Activated B cell treated with CpG ODN at 0.5 μM for 24 hours (primary cell): ENCODE measurements at places on chromosomes 11 and 22.

DNA sequence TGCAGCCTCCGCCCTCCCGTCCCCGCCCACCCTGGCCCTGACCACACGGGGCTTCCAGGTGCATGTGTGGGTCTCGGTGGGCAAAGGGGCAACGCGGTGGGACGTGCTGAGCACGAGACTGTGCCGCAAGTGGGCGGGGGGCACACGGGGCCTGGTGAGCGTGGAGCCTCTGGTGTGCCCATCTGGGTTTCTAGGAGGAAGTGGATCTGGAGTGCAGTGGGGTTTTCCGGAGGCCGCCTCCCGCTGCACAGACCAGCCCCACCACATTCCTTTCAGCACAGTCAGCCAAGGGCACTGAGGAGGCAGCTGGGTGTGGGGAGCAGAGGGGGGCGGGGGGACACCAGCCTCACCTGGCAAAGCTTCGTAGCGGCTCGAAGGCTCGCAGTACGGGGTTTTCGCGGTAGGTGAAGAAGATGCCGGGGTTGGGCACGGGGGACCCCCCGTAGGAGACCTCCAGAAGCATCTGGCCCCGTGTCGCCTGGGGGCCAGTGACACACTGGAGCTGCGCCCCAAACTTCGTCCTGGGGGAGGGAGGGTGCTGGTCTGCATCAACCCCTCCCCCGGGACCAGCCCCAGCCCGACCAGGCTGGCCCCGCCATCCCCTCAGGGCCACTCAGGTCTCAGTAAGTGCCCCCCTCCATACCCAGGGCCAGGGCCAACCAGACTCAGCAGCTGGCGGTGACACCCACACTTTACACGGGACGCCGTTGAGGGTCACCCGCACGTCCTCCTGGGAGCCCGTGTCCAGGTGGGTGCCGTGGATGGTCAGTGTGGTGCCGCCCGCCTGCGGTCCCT, 12.4 kb upstream of the MAPK11 start:
- no peaks in the 10 kb centered on the region for H3K27me3 ChIP-seq
- H3K36me3 ChIP-seq: peaks cover 4% of the 10 kb centered on the region
- no peaks in the 10 kb centered on the region for H3K4me1 ChIP-seq
- DNase-seq: no peak
- H3K4me3 ChIP-seq: no peak overlapping the region

DNA sequence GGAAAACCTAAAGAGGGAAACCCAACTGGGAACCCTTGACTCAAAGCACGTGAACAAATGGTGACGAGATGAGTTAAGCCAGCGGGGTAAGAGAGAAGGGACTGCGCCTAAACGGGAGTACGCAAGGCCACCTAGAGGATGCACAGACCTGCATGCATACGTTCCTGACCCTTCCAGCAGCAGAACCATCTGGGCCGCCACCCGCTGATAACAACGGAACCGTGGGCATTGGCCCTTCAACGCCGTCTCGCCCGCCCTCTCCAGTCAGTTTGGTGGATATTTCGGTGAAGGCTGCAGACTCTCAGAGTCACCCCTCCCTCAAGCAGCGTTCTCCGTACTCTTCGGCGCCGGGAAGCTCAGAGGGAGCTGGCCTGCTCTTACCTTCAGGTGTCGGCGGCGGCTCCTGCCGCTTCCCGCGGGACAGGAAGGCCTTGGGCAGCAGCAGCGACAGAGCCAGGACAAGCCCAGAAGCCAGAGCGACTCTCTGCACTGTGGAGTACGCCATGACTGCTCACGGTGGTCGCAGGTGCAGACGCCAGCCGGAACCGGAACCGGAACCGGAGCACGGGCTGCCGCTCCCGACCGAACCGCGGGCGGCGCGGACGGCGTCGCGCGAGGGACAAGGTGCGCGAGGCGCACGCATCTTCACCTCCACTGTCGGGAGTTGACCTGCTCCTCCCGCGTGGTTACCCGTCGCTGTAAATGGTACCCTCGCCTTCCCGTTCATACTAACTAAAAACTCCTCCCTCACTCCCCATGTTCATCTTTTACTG, at the start of gene RIC3:
RIC3 (minus strand) TSS at position 541 of the 773 bp plus-strand sequence; CDS start at position 505, 36 bp downstream.
- H3K4me3 ChIP-seq: peak within 1 kb of the TSS; percentile 94
- peaks cover 13% of the 10 kb centered on the region for H3K27me3 ChIP-seq
- DNase-seq: peak; percentile 49
- H3K36me3 ChIP-seq: peaks cover 7% of the 10 kb centered on the region
- H3K27ac ChIP-seq: peak within 1 kb of the TSS; percentile 26

DNA sequence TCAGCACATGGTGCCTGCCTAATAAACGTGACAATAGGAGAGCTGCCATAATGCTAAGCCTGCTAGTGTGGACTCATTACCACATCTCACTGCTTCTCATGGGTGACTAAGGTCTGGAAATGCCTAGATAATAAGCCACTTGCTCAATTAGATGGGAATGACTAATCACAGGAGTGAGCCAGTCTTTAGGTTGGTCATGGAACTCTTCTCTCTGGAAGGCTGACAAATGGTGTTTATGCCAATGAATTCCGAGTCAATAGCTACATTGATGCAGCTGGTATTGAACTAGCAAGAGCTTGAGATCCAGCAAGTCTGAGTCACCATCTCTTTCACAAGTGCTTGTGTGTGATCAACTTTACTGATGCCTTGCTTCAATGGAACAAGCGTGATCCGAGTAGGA, 334.9 kb downstream of the OPCML start:
- H3K27ac ChIP-seq: no peak overlapping the region
- no peak for DNase-seq
- H3K27me3 ChIP-seq: no peaks in the 10 kb centered on the region

DNA sequence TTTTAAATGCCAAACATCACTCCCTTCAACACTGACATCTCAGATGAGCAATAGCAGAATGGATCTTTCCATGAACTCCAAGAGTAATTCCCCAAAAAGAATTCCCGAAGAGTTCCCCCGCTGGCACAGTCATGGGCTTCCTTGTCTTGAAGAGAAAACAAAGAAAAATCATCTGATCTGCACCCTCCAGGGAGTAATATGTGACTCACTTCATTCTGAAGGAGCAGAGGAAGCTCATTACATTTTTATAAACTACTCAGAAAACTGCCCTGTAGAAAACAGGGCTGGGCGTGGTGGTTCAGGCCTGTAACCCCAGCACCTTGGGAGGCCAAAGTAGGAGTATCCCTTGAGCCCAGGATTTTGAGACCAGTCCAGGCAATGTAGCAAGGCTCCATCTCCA, 35.7 kb downstream of the CELSR1 start:
- no peak overlapping the region for H3K27ac ChIP-seq
- peaks cover 39% of the 10 kb centered on the region for H3K27me3 ChIP-seq
- H3K4me3 ChIP-seq: no peak overlapping the region
- DNase-seq: no peak

DNA sequence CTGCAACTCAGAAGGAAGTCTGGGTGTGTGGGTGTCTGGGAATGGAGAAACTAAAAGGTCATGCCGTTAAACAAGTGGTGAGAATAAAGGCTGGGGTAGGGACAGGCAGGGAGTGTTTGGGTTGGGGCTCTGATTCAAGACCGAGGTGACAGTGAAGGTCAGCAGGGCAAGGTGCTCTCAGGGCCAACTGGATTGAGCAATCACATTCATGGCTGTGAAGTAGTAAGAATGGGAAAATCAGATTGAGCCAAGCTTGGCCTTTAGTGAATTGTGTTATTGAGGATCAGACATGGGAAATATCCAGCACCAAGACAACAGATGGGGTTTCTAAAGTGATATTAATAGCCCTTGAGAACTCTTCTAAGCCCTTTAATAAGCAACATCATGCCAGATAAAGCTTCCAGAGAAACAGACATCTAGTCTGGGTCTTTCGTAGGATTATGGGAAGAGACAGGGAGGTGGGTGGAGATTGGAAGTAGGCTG, 24.3 kb downstream of the SCN3B start:
- H3K4me1 ChIP-seq: no peaks in the 10 kb centered on the region
- DNase-seq: no peak
- H3K36me3 ChIP-seq: no peaks in the 10 kb centered on the region
- H3K27me3 ChIP-seq: peaks cover 6% of the 10 kb centered on the region

DNA sequence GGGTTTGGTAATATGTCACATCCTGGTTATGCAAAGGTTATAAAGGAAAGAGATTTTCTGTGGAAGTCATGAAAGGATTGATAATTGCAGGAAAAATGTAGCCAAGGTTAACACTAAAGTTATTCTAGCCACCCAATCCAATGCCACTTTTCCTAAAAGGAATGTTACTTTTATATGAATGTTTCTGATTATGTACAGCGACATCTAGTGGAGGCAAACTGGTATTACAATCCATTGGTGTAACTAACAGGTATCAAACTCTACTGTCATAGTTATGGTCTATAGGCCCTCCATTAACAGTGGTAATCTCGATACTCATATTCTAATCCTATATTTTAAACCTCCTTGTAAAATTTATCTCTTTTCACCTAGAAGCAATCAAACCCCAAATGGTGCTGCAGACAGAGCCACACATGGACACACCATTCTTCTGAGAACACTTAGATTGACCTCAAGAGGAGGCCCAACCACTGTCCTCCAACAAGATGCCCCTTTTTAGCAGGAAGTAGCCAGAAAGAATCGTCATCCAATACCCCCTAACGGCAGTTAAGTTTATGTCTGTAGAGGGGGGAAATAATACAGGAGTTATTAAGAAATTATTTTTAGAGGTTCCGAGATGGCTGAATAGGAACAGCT, 74.9 kb upstream of the RAG2 start:
- H3K27ac ChIP-seq: no peak overlapping the region
- no peaks in the 10 kb centered on the region for H3K36me3 ChIP-seq
- peaks cover 5% of the 10 kb centered on the region for H3K27me3 ChIP-seq

DNA sequence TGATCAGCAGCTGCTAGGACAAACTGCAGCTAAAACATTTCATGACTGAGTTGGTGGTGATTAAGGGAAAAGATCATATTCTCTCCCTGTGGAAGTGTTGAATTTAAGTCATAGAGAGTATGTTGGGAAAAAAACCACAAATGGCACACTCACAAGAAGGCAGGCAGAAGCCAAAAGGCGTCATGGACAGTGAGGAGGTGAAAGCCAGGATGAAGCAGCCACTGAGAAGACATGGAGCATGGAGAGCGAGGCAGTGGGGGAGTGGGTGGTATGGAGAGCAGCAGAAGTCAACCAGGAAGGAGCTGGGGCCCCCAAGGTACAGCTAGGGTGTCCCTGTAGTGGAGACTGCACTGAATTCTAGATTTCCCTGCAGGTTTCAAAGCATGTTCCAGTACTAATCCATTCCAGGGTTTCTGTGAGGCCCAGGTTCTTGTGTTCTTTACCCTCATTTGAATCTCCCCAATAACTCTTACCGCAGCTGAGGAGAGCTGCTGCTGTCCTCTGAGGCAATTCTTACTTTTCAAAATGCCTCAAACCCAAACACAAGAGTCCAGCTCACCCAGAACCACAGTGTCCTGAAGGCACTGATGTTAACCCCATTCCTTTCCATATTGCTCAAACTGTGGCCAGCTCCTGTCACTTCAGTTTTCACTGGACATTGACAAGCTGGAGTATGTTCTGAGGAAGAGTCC, 191.8 kb upstream of the E2F8 start:
- H3K4me1 ChIP-seq: peaks cover 45% of the 10 kb centered on the region
- H3K27ac ChIP-seq: no peak overlapping the region
- H3K27me3 ChIP-seq: peaks cover 2% of the 10 kb centered on the region
- no peaks in the 10 kb centered on the region for H3K36me3 ChIP-seq
- no peak for DNase-seq

DNA sequence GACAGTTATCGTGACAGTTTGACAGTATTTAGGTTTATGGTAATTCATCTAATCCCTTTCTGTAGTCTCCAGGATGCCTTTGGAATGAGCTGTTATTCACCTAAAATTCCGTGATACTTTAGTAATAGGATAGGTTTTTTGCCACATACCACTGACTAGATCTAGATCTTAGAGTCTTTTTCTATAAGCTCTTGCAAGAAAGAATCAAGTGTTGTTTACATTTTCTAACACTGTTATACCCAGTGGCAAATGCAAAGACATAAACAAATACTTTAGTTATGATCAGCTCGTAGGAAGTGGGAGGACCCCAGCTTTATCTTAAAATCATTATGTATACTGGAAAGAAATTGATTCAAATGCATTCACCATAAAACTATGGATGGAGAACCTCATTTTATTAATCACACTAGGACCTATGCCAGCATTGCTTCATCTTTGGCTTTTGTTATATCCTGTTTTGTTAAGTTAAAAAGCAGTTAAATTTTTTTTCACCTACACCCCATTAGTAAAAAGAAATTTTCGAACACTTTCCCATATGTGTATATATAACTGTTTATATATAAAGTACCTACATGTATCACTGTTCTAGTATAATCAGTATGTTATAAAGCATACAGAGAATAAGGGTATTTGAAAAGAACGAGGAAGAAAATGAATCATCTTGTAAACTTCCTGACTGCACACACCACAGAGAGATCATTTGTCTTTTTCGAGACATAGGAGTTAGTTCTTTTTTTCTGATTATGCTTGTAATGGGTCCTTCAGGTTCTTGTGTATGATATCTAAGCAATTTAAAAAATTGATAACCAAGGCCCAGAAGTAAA, 60.9 kb downstream of the PDHX start:
- no peak overlapping the region for H3K27ac ChIP-seq
- H3K4me3 ChIP-seq: no peak overlapping the region
- H3K36me3 ChIP-seq: peaks cover 67% of the 10 kb centered on the region
- H3K27me3 ChIP-seq: no peaks in the 10 kb centered on the region

- H3K4me1 ChIP-seq: peaks cover 7% of the 10 kb centered on the region
- no peak overlapping the region for H3K4me3 ChIP-seq
- H3K36me3 ChIP-seq: peaks cover 62% of the 10 kb centered on the region
- no peak overlapping the region for H3K27ac ChIP-seq
Observed at GRCh38 chr11:495537-495931, 11.5 kb downstream of the RNH1 start.

- peak; percentile 93 for DNase-seq
- H3K27me3 ChIP-seq: peaks cover 10% of the 10 kb centered on the region
- H3K4me3 ChIP-seq: peak within 1 kb of the TSS; percentile 97
- peaks cover 39% of the 10 kb centered on the region for H3K4me1 ChIP-seq
Observed at GRCh38 chr11:575996-576768, at the start of gene PHRF1. Gene PHRF1 (plus strand): TSS chr11:576470. CDS start chr11:581513, 5,043 bp downstream.

DNA sequence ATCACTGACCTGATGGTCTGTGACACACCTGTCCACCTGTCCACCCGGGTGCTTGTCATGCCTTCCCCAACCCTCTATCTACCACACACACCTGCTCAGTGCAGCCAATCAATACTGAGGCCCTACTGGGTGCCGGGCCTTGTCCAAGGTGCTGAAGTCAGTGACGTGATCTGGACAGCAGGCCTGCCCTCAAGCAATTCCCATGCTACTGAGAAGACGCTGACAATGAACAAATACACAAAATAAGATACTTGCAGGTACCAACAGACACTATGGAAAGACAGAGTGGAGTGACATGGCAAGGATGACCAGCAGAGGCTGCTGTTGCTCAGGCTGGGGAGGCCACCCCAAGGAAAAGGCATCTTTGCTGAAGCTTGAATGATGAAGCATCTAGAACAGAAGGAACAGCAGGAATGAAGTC, 21.2 kb downstream of the PLAAT3 start:
- no peaks in the 10 kb centered on the region for H3K27me3 ChIP-seq
- no peak overlapping the region for H3K27ac ChIP-seq
- no peak overlapping the region for H3K4me3 ChIP-seq
- H3K4me1 ChIP-seq: no peaks in the 10 kb centered on the region
- no peak for DNase-seq

- peaks cover 23% of the 10 kb centered on the region for H3K36me3 ChIP-seq
- peak overlapping the region; percentile 100 for H3K27ac ChIP-seq
- no peak for DNase-seq
- H3K4me1 ChIP-seq: peaks cover 34% of the 10 kb centered on the region
Observed at GRCh38 chr11:46617972-46618314, 590 bp downstream of the ATG13 start.
